ENCODE measurements at places on chromosomes 12 and 14.
A peak's percentile ranks its signal among the peaks of the same experiment; 100 is the strongest.

DNA sequence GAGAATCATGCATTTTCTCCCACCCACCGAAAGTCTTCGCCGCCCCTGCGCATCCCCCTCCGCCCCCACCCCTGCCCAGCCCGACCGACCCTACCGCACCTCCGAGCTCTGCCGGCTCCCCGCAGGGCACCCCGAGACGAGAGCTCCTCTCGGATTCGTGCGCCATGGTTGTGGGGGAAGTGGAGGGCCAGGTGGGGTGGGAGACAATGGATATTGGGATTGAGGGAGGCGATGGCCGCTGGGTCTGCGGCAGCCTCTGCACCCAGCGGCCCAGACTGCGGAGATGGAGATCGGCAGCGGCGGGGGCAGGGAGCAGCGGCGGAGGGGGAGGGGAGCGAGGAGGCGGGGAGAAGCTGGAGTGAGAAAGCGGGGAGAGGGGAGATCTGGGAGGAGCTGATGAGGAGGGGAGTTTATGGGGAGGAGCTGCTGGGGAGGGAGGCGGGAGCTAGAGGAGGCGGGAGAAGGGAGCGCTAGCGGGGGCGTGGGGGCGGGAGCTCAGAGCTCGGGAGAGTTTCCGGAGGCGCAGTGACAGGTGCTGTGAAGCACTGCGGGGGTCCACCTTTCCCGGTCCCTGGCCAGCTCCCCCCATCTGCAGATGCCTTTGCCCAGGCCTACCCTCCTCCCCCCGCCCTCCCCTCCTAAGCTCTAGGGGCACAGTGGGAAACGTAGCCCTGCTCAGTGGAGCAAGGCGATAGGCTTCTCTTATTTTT is at the start of gene SALL2:
Gene SALL2 (minus strand): TSS at position 385 of the 710 bp plus-strand sequence. CDS start 219 bp downstream, at position 166.
- DNase-seq, result peak; percentile 32

DNA sequence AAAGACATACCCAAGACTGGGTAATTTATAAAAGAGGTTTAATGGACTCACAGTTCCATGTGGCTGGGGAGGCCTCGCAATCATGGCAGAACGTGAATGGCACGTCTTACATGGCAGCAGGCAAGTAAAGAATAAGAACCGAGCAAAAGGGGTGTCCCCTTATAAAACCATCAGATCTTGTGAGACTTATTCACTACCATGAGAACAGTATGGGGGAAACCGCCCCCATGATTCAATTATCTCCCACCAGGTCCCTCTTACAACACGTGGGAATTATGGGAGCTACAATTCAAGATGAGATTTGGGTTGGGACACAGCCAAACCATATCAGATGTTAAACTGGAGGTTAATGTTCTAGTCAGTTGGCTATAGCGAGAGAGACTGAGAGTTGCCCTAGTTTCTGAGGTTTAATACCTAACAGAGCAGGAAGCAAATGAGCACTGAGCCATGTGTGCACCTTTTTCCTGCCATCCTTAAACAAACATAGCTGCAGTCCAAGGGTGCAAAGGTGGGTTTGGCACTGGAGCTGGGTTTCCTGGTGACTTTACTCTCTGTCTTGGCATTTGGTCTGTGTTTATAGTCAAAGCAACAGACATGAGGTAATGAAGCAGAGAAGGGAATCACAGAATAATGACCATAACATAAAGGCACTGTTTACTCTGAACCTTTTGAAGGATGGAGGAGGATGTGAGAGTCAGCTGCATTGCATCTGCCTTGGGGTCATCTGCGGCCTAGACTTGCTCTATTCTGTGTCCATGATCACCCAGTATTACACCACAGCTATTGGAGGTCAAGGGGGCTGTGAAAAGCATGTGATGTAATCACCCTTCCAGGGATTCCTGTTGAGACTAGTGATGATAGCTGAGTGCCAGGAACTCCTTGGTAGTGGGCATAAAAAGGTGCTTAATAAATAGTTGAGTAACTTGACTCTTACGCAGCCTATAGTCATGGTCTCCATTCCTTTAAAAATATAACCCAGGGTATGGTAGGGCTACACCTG is 83.6 kb upstream of the USP44 start:
- DNase-seq, result no peak

- DNase-seq, result no peak
These were observed 23.0 kb downstream of the KRT76 start for GRCh38 chr12:52754135-52754534.

GRCh38 chr12:117162633-117163032 is 27.6 kb downstream of the FBXO21 start:
- DNase-seq, result no peak

- peak; percentile 64 for DNase-seq
These were observed 55.8 kb downstream of the GALNT4 start for GRCh38 chr12:89468648-89469326.

- DNase-seq, result peak; percentile 42
These were observed 1.4 kb upstream of the DNAJC14 start for GRCh38 chr12:55830601-55831446.

GRCh38 chr14:103125098-103126070 is 2.1 kb downstream of the TNFAIP2 start:
- no peak for DNase-seq

DNA sequence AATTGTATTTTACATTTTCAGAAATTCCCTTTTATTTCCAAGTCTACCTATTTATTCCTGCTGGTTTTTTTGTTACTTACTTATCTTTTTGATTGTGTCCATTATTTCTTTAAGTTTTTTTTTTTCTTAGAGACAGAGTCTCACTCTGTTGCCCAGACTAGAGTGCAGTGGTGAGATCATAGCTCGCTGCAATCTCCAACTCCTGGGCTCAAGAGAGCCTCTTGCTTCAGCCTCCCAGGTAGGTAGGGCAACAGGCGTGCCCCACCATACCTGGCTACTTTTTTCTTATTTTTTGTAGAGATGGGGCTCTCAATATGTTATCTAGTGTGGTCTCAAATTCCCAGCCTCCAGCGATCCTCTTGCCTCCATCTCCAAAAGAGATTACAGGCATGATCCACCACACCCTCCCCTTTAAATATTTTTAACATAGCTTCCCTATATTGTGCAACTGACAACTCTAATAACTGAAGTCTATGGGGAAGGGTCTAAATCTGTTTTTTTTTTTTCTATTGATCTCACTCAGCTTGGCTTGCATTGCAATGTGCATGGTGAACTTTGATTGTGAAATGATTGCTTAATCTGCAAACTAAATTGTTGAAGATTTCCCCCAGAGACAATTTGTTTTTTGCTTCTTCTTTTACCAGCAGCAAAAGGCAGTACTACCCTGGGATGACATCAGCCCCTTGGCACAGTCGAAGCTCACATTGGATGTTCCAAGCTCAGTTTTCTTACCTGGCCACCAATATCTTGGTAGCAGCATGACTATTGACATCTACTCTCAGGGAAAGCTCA is 25.7 kb upstream of the COCH start:
- no peak for DNase-seq

GRCh38 chr12:118190266-118190665 is 54.3 kb downstream of the PEBP1 start:
- no peak for DNase-seq

DNA sequence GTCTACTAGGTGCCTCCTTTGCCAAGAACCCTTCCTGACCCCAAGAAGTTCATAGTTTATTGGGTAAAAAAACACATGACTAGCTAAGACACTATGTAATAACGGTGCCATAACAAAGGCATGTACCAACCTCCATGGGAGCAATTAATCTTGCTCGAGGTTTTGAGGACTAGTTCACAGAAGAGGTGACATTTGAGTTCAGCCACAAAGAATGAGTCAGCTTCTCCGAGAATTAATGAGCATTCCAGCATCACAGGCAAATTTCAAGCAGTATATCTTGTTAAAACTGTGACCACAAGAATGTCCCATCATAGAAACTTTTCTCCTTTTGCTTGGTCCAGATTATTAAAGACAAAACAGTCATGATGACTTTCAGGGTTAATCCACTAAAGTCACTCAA is 113.0 kb upstream of the RAP1B start:
- peak; percentile 88 for DNase-seq

GRCh38 chr12:124388038-124388671 is 93.3 kb downstream of the RFLNA start:
- DNase-seq, result no peak

DNA sequence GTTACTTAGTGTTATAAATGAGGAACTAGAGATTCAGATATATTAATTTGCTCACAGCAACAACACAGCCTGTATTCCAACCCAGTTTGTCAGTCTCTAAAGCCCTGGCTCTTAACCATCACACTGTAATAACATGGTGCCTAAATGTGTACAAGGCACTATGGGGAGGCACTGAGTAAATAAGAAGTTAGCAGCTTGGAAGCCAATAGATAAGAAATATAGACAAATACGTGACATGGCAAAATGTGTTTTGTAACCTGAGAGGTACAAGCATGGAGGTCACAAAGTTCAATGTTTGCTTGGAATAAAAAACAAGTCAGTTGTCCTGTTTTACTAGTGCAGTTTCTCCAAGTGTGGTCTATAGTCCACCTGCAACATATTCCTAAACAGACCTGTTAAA is 16.3 kb upstream of the SLCO1A2 start:
- DNase-seq, result no peak

GRCh38 chr14:87837296-87837695 is 155.7 kb downstream of the GALC start:
- DNase-seq, result no peak

DNA sequence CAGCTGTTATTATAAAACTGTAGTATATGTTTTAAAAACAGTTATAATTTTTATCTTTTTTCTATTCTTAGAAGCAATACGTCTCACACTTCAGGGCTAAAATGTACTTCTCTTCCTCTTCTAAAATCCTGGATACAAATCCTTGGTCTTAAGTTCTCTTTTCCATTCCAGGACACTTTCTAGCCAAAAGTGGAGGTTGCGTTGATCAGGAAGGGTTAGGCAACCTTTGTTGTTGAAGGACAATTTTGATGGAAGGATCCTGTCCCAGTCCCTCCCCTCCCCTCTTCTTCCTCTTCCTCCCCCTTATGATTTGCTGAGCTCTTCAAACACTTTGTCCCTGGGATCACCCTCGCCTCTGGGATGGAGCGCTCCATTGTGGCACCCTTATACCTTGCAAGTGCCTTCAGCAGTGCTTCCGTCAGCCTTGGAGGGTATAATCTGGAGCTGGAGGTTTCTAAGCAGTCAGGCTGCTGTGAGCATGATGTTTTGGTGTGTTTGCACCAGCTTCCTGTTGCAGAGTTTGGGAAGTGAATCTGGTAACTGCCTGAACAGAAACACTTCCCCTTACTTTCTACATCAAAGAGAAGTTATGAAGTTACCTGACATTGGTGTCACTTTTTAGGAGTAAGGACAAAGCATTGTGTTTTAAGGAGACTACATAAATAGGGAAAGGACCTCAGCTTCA is 87.4 kb upstream of the SLC38A2 start:
- DNase-seq, result no peak

- DNase-seq, result no peak
These were observed 309.1 kb downstream of the GXYLT1 start for GRCh38 chr12:41835556-41835955.

DNA sequence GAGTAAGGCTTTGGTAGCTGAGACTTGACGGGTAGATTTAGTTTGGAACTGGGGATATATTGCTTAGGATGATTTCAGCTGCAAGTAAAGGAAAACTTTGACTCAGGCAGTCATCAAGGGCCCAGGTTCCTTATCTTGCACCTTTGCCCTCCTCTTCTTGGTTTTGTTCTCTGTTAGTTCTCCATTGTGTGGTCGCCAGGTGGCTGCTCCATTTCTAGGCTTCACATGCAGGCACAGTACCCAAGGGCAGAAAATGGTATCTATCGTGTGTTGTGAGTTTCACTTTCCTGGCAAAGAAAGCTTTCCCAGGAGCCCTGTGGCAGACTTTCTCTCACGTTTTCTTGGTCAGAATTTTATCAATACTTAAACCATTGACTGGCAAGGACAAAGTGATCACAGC is 50.8 kb downstream of the VRK1 start:
- no peak for DNase-seq

GRCh38 chr12:57456145-57456700 is 1.1 kb downstream of the INHBE start:
- peak; percentile 71 for DNase-seq

GRCh38 chr12:57418255-57418654 is 12.6 kb downstream of the R3HDM2 start:
- DNase-seq, result no peak

GRCh38 chr14:49959822-49960408 is 67.0 kb downstream of the ARF6 start:
- peak; percentile 42 for DNase-seq

DNA sequence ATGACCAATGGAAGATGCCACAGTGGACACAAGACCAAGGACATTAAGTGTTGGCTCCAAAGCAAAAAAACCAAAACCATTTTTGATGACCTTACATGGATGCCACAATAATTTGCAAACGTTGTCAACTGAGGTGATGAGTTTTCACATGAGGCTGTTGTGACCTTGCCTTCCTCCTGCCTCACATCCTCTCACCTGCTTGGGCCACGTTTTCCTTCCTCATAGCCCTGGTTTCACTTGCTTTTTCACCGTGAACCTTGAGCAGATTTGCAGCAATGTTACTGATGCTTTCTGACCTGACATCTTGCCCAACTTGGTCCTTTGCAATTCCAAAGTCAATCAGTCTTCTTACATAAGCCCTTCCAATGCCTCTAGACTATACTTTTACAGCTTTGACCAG is 3.7 kb downstream of the KRT6B start:
- DNase-seq, result no peak

DNA sequence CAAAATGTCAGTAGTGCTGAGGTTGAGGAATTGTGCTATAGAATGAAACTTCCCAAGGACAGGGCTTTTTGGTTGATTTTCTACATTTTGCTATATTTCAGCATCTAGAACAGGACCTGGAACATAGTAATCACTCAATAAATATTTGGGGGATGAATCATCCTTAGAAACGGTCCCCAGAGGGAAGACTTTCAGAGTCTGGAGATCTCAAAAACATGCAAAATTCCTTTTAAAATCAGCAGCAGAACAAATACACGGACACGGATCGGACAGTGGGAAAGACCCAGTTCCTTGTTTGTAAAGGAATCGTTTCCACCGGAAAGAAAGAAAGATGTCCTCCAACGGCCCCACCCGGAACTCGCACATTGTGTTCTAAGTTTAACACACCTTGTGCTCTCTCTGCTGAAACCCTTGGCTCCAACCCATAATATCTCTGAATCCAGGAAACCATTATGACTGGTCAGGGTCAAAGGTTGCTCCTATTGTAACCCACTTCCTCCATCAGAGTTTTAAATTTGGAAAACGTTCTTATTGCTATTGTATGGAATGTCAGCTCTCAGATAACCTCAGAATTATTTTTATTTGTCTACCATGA is 617.2 kb downstream of the MED13L start:
- DNase-seq, result no peak

GRCh38 chr12:85280165-85280983 is at the start of gene ALX1:
Gene ALX1, plus strand, starts transcription at chr12:85280220. Its CDS starts 42 bp downstream, at chr12:85280262.
- DNase-seq, result no peak

GRCh38 chr14:56159066-56159465 is 40.9 kb downstream of the PELI2 start:
- DNase-seq, result peak; percentile 12

- peak; percentile 47 for DNase-seq
These were observed 12.2 kb upstream of the TUBA1A start for GRCh38 chr12:49200919-49201594.

Measured in activated CD4-positive, alpha-beta T cell treated with anti-CD3 and anti-CD28 coated beads, Interleukin-2, Interleukin-4, amounts not matched to agents 100 ng/mL and 50 ng/mL, durations not matched to agents 16 hours and 8 hours (primary cell).